GM04504 (cell line): ENCODE measurements at places on chromosomes 2 and 18.
A peak's percentile ranks its signal among the peaks of the same experiment; 100 is the strongest.

DNA sequence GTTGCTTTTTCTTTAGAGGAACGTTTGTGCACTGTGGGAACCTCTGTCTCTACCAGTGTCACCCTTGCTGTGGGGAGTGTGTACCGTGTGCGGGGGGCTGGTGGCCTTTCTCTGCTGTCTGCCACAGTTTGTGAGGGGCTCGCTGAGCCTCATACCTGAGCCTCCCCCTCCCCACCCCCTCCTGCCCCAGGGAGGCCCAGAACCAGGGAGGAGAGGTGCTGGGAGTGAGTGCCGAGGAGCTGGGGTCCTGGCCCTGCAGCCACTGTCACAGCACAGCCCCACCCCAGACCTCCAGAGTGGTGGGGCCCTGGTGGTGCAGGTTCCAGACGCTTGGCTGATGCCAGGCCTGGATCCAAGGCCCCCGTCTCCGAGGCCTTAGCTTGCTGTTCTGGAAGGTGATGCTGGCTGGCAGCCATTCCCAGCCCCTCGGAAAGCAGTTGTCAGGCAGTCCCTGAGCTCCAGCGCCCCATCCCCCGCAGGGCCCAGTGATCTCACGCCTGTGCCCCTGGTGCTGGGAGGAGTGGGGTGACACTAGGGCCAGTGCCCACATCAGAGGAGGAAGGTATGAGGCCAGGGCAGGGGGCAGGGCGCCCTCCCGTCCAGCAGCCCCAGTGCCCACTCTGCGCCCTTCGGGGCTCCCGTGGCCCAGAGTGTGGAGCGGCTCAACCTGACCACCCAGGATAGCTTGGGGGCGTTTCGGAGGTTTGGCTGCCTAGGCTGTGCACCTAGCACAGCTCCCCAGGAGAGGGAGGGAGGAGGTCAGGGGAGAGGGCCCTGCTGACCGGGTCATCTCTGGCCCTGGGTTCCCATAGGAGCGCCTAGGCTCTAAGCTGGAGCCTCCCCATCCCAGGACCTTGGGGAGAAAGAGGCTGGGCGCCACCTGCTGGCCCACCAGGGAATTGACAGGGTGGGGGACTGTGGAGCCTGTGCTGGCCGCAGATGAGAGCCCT lies 53.0 kb upstream of the ALPP start:
- DNase-seq: no peak

DNA sequence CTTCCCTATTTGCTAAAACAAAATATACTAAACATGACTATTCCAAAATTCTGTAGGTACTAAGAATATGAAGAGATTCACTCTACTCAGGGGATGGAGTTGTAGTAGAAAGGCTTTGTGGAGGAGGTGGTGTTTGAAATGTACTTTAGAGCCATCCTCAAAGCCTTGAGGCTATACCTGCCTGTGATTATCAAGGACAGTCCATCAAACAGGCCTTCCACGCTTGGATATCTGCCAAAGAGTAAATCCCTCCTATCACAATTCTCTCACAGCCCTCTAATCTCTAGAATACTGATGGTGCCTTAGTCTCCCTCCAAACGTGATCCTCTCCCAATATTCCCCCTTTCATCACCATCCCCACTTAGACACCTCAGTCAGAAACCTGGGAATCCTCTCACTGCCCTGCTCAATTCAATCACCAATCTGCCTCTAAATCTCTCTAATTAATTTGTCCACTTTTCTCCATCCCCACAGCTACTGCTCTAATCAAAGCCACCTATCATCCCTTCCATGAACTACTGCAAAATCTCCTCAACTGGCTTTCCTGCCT lies 13.1 kb downstream of the SOS1 start:
- DNase-seq: no peak

- no peak for DNase-seq
Measured at GRCh38 chr18:56314396-56314795, 324.0 kb downstream of the TXNL1 start.

GRCh38 chr2:135590619-135591260 lies 59.5 kb downstream of the R3HDM1 start:
- no peak for DNase-seq

GRCh38 chr2:1960761-1961160 lies 216.4 kb upstream of the PXDN start:
- DNase-seq: no peak

- no peak for DNase-seq
Measured at GRCh38 chr18:24656050-24656449, 195.6 kb downstream of the HRH4 start.

DNA sequence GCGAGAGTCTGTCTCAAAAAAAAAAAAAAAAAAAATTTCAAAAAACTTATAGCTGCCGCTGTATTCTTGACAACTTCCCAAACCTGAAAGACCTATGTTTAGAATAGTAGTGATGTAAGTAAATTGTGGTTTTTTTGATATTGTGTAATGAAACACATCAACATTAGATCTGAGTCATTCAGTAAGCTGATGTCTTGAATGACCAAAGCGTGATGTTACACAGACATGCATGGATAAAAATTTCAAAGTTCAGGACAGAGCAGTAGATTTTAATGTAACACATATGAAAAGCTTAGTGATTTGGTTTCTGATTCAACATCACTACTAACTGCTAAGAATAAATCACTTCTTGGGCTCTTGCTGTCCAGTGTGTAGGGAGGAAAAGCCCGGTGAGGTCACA lies 69.3 kb upstream of the MEX3C start:
- DNase-seq: no peak

DNA sequence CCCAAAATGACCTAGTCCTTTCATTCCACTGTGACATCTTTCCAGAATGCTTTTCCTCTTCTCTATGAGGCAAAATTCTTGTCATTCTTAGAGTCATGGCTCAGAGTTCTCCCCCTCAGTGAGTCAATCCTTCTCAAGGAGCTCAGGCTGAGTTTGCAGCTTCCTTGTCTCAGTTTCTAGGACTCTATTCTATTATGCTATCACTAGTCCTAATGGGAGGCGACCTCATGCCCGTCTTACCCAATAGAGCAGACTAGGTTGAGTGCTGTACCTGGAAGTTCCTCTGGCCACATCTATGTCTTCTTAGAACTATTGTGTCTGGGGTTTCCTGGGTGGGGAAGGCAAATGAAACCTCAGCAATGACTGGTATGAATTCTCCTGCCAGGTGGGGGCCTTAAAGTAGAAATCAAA lies 51.5 kb downstream of the HAUS1 start:
- peak; percentile 77 for DNase-seq

GRCh38 chr18:75124551-75124950 lies 84.4 kb downstream of the PTGR3 start:
- DNase-seq: no peak

DNA sequence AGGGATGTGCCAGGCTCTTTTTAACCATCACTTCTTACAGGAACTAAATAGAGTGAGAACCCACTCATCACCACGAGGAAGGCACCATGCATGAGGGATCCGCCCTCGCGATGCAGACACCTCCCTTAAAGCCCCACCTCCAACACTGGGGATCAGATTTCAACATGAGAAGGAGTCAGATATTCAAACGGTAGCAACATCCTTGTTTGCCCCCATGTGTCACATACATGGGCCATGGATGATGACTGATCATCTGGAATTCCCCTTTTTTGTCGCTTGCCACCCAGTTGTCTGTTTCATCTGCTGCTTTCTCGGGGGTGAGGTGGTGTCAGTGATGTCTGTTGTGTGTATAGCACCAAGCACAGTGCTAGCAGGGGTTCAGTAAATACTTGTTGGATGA lies 57.9 kb downstream of the NCK2 start:
- DNase-seq: no peak

DNA sequence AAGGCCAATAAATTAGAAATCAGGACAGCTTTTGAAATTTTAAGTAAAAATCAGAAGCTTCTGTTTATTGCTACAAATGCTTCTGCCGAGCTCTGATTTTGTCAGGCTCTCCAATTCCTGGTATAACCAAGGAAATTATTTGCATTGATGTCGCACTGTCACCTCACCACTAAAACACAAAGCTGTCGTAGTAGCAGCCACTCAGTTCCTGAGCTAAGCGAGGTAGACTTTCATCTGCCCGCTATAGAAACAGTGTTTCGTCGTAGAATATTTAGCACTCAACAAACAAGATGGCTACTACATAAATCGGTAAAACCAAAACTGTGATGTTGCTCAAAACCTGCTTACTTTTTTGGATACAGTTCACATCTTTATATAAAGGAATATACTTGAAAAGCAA lies 141.3 kb upstream of the FOSL2 start:
- no peak for DNase-seq

- DNase-seq: no peak
Measured at GRCh38 chr2:134897932-134898331, 20.7 kb upstream of the CCNT2 start.

DNA sequence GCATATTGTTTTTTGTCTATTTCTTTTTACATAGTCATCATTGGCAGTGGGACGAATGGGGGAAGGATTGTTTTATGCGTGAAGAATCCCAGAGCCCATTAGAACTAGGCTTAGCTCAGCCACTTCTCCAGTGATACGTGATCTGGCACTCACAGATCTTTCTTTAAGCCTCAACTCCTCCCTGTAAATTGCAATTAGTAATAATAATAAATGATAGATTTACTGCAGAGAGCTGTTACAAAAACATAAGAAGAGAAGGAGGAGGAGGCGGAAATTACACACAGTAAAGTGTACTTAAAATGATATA lies 629.3 kb downstream of the NRXN1 start:
- no peak for DNase-seq

DNA sequence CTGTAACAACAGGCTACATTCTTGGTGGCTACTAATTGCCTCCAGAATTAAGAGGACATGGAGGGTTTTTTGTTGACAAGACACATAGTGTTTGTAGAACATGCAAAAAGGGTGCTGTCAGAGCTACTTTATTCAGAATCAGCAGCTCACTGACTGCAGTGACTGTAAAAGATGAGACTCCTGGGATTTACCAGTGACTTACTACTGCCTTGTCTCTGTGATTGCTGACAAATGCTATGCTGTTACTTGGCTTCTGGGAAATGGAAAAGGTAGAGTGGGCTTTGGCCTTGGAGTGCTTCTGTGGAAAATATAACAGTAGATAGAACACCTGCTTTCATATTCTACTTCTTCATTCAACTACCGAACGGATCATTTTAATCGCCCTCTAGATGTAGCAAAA lies 47.8 kb downstream of the GREB1L start:
- DNase-seq: no peak

- DNase-seq: no peak
Measured at GRCh38 chr2:63073994-63074393, 23.4 kb downstream of the OTX1 start.

DNA sequence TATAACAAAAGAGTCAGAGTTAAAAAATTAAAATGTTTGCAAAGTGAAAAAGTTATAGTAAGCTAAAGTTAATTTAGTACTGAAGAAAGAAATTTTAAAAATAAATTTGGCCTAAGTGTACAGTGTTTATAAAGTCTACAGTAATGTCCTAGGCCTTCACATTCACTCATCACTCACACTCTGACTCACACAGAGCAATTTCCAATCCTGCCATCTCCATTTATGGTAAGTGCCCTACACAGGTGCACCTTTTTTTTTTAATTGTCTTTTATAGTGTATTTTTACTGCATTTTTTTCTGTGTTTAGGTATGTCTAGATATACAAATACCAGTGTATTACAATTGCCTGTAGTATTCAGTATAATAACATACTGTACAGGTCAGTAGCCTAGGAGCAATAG lies 562.9 kb downstream of the PIK3C3 start:
- DNase-seq: no peak

GRCh38 chr2:185522472-185522871 lies 216.1 kb upstream of the FSIP2 start:
- no peak for DNase-seq

GRCh38 chr2:46848447-46848846 lies 67.2 kb downstream of the MCFD2 start:
- no peak for DNase-seq

GRCh38 chr2:24163601-24164000 lies 11.3 kb upstream of the FAM228A start:
- no peak for DNase-seq

DNA sequence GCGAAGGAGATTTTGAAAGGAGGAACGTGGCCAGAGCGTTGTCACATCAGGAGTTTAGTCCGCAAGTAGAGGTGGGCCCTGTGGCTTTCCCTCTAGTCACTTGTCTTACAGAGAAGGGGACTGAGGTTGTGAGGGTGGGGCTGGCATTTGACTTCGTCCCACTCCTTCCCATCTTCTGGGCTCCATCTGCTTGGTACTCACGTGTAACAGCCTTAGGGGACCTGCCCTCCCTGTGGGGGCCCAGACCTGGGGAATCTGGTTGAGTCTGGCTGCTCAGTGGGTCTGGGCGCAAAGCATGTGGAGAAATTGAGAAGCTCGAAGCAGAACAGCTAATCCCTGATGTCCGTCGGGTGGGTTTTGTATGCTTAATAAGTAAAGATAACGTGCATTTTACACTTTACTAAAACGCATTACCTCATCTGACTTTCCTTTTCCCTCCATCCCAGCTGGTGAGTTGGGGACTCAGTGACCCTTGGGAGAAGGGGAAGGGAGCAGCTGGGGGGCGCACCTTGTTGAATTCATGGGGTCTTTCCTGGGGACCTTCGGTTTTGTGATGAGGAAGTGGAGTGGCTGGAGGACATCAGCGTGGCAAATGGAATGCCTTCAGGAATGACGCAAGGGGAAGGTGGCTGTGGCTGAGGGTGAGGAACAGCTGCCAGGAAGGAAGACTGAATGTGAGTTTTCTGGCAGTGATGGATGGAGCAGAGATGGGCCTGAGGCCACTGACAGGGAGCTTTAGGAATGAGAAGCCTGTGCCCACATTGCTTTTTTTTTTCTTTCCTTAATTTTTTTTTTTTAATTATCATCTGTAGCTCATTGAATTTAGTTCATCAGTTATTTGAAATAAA lies 44.8 kb downstream of the ASAP2 start:
- peak; percentile 78 for DNase-seq

GRCh38 chr2:2253172-2254016 lies 77.7 kb downstream of the MYT1L start:
- DNase-seq: no peak
